ENCODE measurements at places on chromosomes 13 and 19.

- no peak for DNase-seq
These were observed 1.9 kb downstream of the LACC1 start for GRCh38 chr13:43881580-43881979.

- no peak for DNase-seq
These were observed 21.9 kb upstream of the CCDC124 start for GRCh38 chr19:17910791-17911360.

GRCh38 chr19:49924004-49924880 lies 4.8 kb upstream of the ATF5 start:
- no peak for DNase-seq

DNA sequence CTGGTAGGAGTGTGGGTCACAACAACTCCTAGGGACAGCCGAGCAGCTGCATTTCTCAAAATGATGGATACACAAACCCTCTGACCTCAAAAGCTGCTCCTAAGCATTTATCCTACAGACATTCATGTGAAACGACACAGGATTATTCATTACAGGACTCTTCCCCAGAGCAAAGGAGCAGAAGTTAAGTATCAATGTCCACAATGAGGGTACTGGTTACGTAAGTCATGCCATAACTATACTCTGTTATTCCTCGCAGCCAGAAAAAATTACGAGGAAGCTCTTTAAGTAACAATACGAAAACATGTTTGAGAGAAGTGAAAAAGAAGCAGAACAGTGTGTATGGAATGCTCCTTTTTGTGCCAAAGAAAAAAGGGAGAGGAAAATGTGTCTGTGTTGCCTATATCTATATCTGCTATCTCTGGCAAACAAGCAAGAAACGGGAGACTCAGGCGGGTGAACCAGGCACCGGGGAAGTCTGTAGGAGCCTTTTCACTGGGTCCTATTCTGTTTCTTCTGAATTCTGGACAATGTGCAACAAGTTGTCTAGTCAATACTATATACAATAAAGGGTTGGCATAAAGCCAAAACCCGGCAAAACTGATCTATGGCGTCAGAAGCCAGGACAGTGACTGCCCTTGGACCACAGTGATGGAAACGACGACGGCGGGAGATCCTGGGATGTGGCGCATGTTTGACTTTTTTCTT lies 1.3 kb downstream of the ISOC2 start:
- DNase-seq, result no peak

GRCh38 chr19:37114001-37114400 lies 35.8 kb downstream of the ZNF420 start:
- no peak for DNase-seq

GRCh38 chr19:13334801-13335481 lies 171.3 kb downstream of the CACNA1A start:
- DNase-seq, result no peak

DNA sequence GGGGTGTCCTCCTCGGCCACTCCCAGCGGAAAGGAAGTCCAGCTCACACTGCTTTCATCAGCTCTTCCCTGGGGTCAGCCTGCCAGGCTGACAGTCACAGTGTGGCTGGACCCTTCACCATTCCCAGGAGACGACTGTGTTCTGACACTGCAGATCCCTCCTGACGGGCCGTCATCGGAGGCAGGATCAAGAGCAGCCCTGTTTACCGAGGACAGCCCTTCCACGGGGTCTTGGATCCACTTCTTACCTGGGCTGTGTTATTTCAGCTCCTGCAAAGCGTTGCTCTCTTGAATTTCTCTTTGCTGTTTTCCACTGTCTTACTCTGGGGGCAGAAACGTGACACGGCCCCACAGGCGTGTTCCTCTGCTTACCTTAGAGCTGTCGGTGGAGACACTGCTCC lies 149.9 kb upstream of the SOX1 start:
- no peak for DNase-seq

Measured in NCI-H187 treated with DMSO at 0.1 percent for 48 hours (cell line).